ENCODE measurements at places on chromosomes 2 and 18.

DNA sequence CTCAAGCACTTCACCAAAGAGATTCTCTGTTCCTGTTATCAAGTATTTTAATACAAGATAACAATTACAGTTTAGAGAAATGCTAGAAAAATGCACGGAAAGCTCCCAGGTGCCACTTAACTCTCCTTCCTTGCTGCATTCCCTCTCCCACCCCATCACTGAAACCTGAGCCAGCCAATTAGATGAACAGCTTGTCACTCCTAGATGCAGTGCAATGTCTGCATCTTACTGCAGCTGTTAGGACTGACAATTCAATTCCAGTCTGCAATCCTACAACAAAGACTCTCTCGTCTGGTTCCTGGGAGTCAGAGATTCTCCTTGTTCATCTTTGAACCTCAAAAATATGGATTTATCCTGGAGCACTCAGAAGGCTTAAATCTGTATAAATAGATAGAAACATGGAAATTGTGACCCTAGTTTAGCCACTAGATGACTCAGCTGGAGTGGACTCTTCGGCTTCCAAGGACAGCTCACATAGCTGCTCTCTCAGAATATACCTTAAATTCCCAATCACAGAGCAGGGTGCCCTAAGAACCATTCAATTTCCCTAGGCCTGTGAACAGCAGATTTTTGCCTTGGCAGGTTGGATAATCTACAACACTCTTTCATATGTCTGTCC is 311.1 kb downstream of the NRXN1 start:
- no peak for DNase-seq

DNA sequence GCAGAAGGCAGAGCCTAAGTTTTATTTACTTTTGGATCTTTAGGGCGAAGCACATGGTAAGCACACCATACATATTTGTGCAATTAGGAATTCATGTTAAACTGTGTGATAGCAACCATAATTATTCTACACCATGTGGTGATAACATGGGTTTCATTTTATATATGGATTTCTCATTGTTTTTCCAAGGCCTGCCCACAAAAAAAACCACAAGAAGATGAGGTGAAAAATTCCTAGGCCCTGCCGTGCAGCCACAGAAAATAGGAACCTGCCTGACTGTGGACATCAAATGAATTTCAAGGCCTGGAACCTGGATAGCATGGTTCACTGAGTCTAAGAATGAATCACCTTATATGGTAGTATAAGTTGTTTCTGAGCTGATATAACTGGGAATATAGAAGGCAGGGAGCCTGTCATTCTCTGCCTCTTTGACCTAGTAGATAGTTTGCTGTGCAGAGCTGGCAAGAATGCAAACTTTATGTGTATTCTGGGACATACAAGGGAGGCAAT is 22.4 kb upstream of the SSB start:
- DNase-seq: no peak

- no peak for DNase-seq
These were observed 92.8 kb downstream of the TRIB2 start for GRCh38 chr2:12809526-12809925.

- DNase-seq: no peak
These were observed 57.6 kb downstream of the MYOM1 start for GRCh38 chr18:3162181-3162580.

DNA sequence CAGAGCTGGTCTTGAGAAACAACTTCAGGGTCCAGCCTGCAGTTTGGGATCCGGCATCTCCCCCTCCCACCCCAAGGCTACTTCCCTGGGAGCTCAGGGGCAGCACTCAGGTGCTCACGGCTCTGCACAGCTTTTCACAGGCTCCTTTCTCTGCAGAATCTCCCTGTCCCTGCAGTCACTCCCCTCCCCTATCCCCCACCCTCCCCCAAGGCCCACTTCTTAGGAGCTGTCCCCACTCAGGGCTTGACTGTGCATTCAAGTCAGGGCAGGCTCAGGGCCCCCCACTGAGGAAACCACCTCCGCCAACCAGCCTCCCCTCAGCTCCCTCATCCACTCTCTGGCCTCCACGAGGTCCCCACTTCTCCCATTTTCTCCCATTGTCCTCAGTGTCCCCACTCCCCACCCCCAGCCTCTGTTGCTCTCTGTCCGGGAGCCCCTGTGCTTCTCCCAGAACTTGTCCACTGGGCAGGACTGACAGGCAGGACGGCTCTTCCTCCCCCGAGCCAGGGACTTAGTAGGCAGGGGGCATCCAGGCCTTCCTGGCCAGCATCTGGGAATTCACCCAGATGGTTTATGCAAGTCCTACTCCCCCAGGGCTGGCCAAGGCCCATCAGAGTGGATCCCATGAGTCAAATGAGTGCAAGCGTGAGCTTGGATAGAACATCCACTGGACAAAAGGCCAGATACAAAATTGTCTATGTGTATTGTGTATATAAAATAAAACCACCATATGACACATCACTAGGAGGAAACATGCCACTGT is 7.6 kb downstream of the NMUR1 start:
- no peak for DNase-seq

GRCh38 chr2:11520092-11520693 is 13.7 kb upstream of the GREB1 start:
- no peak for DNase-seq
